ENCODE measurements at places on chromosomes 11 and 22.

GRCh38 chr11:62508336-62509058, 38.1 kb downstream of the AHNAK start:
- peak overlapping the region; percentile 28 for H3K4me3 ChIP-seq
- no peak for DNase-seq
- peaks cover 42% of the 10 kb centered on the region for H3K4me1 ChIP-seq

DNA sequence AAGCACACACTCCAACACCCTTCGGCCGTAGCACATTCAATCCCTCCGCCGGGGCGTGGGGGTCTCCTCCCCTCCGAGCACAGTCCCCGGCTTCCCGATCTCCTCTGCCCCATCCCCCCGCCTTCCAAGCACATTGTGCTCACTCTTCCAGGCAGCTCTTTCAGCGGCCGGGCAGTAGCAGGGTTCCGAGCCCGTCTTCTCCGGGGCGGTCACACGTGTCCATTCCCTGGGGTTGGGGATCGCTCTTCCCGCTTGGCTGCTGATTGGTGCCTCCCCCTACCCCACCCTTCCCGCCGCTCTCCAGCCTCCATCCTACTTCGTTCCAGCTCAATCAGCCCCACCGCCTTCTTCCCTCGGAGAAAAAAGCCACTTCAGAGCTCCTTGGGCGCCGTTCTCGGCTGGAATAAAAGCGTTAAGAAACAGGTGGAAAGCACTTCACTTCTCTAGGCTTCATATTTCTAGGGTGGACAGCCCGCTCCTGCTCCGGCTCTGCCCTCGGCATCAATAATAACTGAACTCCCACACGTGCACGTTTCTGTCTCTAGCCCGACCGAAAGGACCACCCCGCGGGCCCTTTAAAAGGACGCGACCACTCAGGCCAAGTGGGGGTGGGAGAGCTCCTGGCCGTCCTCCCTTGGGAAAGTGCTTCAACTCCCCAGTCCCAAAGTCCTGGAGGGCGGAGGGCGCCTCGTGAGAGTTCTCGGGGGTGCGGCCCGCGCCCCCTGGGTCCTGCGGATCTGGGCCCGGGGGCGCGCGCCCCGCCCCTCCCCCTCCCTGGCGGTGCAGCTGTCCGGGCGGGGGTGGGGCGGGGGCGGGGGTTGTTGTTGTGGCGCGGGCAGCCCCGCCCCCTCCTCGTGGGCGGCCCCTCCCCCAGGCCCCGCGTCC, 464 bp upstream of the CECR2 start:
- H3K4me3 ChIP-seq = peak overlapping the region; percentile 89
- H3K27ac ChIP-seq = peak overlapping the region; percentile 94
- no peaks in the 10 kb centered on the region for H3K36me3 ChIP-seq

GRCh38 chr11:104892723-104893511, 5.3 kb downstream of the CASP12 start:
- no peak overlapping the region for H3K27ac ChIP-seq
- H3K4me3 ChIP-seq = no peak overlapping the region
- no peaks in the 10 kb centered on the region for H3K27me3 ChIP-seq
- no peak for DNase-seq
- H3K36me3 ChIP-seq = no peaks in the 10 kb centered on the region

- H3K27me3 ChIP-seq = peaks cover 13% of the 10 kb centered on the region
- peaks cover 3% of the 10 kb centered on the region for H3K4me1 ChIP-seq
- no peak for DNase-seq
- no peaks in the 10 kb centered on the region for H3K36me3 ChIP-seq
- no peak overlapping the region for H3K4me3 ChIP-seq
Measured at GRCh38 chr11:10969387-10969786, 111.5 kb upstream of the ZBED5 start.

DNA sequence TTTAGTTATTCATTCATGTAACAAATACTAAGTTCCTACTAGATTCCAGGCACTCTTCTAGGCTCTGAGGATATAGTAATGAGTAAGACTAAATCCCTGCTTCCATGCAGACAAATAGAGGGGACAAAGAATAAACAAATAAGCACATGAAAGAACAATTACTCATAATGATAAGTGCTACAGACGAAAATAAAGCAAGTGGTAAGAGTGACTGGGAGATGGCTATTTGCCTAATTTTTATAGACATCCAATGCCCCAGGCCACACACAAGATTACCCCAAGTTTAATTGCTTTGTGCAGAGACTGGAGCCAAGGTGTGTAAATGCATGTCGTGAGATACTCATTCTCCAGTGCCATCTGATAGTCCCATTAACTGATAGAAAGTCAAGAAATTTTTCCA, 62.6 kb downstream of the DCUN1D5 start:
- DNase-seq = no peak
- no peaks in the 10 kb centered on the region for H3K27me3 ChIP-seq
- no peak overlapping the region for H3K27ac ChIP-seq
- peaks cover 4% of the 10 kb centered on the region for H3K4me1 ChIP-seq
- H3K36me3 ChIP-seq = peaks cover 3% of the 10 kb centered on the region
- no peak overlapping the region for H3K4me3 ChIP-seq
